ENCODE measurements at places on chromosomes 16 and 17.

DNA sequence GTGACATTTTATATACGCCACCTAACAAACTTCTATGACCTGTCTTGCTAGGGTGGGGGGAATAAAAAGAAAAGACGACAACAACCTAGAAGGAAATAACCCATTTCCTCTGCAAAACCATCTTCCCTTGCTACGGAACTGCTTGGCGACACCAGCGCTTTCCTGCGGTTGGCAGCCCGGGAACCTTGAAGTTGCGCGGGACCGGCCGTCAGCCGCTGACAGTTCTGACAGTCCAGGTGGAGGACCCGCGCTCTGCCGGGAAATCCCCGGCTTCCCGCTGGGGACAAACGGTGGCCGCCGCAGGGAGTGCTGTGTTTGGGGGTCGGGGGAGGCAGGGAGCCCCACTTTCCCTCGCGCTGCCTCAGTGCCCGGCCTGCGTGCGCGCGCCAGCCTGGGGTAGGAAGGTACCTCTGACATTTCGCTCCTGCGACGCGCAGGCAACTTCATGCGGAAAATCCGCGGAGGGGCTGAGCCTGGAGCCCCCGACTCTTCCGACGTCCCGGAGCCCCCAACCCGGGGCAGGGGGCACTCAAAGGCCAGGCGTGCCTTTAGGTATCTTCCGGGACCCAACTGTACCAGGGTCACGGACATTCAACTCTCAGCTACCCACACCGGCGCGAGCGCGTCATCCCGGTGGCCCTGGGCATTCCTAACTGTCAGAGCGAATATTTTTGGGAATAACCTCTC lies 516 bp downstream of the SLC16A6 start:
- peak; percentile 62 for DNase-seq

GRCh38 chr16:29816694-29817441 lies 916 bp downstream of the PAGR1 start:
- DNase-seq, result peak; percentile 79

- no peak for DNase-seq
Observed at GRCh38 chr16:84459533-84459894, 44.9 kb downstream of the MEAK7 start.

DNA sequence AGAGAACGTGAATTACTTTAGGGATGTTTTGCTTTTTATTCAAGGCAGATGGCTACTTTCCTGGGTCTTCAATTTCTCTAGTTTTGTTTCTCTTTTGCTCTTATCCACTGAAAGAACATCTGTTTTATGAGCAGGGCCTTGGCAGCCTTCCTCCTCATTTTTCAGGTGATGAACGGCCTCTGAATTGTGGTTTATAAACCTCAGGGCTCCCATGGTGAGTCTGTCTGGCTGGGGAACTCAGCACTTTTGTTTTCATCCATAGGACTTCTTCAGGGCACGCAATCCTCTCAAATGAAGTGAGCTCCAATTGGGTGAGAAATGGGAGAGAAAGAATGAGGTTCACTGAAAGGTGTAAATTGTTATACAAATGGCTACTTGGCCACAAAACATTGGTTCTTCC lies 186.4 kb upstream of the ERCC4 start:
- no peak for DNase-seq

GRCh38 chr17:13513039-13513405 lies 88.7 kb downstream of the HS3ST3A1 start:
- no peak for DNase-seq

GRCh38 chr17:42669977-42670788 lies 6.6 kb downstream of the PLEKHH3 start:
- DNase-seq, result peak; percentile 54
